ENCODE measurements at places on chromosomes 16 and 17.

DNA sequence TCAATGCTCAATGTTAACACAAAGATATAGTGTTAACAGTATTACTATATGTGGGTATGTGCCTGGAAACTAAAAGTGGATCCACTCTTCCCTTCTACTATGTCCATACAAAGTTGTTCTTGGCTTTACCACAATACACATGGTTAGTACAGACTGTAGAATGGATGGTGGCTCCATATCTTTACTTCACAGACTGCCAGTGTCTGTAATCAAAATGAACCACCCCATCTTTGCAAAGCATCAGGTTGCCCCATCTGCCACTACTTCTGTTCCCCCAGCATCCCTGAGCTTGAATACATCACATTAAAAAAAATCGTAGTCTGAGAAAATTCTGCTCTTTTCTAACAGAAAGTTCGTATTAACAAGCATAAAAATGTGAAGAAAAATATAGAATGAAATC lies 30.0 kb downstream of the USP32 start:
- DNase-seq, result no peak

- DNase-seq, result no peak
Measured at GRCh38 chr16:78448658-78449271, 349.3 kb downstream of the WWOX start.

- DNase-seq, result no peak
Measured at GRCh38 chr17:77700165-77700881, 258.2 kb upstream of the TNRC6C start.

- no peak for DNase-seq
Measured at GRCh38 chr17:62592341-62593099, 35.0 kb upstream of the MRC2 start.

- DNase-seq, result no peak
Measured at GRCh38 chr16:84043486-84044117, 1.0 kb upstream of the SLC38A8 start.

- DNase-seq, result no peak
Measured at GRCh38 chr17:79039886-79040285, 15.9 kb downstream of the C1QTNF1 start.

DNA sequence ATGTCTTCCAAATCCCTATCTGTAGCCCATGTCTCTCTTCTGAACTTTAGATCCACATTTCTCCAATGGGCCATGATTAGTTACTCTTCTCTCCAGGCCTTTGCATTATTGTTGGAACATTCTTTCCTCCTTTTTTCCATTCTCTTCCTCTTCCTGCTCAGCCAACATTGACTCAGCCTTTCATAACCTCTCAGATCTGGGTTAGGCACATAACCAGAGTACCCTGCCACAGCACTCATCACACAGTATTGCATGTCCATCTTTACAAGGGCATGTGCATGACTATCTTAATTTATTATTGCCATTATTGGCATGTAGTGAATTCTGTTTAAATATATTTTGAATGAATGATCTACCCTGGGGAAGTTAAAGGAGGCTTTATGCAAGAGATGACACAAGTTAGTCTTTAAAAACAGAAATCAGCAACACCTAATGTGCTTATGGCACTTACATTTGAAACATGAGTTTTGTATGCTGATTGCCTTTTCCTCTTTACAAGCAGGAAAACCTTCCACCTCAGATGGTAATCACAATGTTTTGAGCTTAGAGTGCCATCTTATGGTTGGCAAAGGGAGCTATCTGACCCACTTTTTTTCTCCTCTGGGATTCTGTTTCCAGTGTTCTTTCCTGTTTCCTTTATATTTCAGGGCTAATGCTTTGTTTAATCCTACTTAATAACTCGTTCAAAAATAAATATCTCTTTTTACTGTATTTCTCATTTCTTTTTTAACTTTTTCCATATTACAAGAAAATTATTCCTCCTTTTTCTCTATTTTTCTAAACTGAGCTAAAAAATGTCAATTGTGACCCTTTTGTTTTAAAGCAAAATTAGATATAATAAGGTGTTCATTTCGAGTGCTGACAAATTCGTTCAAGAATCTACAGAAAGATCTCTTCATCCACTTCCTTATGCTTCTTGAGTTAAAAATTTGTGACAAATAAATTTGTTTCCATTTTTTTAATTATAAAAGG lies 151.0 kb upstream of the RBL2 start:
- DNase-seq, result no peak

- no peak for DNase-seq
Measured at GRCh38 chr16:70756071-70756470, 44.9 kb downstream of the VAC14 start.

All from NCI-H2029 treated with DMSO at 0.1 percent for 48 hours (cell line).